ENCODE measurements at places on chromosomes 5 and 9.

- DNase-seq = peak; percentile 87
These were observed 25.0 kb upstream of the HMCN2 start for GRCh38 chr9:130240410-130241197.

DNA sequence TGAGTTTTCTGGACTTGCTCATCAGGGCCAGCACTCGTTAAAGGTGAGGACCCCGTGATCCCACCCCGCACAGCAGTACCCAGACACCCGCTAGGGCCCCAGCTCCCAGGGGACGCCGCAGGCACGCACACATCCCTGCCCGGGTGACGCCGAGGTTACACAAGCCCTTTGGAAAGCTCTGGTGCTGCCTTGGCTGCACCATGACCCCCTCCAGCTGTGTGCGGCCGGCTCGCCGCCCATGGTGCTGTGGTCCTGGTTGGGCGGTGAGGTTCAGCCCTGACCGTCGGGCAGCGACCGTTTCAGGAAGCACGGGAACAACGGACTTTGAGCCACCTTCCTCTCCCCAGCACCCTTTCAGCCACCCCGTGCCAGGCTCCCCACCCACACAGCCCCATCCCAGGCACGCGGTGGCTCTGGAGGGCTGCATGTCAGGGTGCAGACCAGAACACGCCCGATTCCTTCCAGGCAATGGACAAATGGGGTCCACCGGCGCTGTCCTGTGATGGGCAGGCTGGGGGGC is 7.5 kb upstream of the SLC12A7 start:
- DNase-seq = no peak

GRCh38 chr9:133246562-133246961 is 28.4 kb downstream of the ABO start:
- DNase-seq = no peak

GRCh38 chr5:119339965-119340364 is 15.9 kb upstream of the TNFAIP8 start:
- DNase-seq = no peak

DNA sequence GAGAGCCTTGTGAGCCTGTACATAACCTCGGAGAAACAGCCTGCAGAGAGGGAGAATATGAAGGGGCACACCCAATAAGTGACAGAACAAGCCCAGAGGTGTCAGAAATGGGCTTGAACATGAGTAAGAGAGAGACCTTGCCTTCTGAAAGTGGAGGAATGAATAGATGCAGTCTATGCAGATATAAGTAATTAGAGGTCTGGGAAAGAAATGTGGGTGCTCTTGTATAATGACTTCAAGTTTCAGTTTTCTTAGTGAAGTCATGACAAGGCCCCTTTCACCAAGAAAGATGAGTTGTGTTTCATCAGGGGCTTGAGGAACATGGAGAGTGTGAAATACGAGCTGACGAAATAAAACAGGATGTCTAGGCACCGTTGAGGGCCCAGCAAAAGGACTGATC is 15.1 kb downstream of the GRAMD2B start:
- no peak for DNase-seq

GRCh38 chr5:165834891-165835290 is 2329.5 kb downstream of the MAT2B start:
- DNase-seq = no peak

DNA sequence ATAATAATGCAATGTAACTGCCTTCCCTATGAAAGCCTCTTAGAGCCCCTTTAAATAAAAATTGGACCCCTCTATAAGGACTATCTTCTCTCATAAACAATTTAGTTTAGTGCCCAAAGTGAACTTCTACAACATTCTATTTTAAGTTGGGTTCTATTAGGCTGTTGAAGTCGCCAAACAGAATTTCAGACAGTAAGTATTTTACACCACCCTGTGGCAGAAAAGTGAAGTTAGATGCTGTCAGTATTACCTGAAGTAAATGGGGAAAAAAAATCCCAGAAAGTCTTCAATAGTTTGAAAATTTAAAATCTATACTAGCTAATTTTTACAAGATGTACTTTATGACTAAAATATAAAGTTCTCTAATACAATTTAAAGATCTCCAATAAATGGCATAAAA is 29.5 kb downstream of the CAAP1 start:
- DNase-seq = peak; percentile 21

GRCh38 chr9:28272127-28272526 is 698.8 kb upstream of the C9orf72 start:
- no peak for DNase-seq

DNA sequence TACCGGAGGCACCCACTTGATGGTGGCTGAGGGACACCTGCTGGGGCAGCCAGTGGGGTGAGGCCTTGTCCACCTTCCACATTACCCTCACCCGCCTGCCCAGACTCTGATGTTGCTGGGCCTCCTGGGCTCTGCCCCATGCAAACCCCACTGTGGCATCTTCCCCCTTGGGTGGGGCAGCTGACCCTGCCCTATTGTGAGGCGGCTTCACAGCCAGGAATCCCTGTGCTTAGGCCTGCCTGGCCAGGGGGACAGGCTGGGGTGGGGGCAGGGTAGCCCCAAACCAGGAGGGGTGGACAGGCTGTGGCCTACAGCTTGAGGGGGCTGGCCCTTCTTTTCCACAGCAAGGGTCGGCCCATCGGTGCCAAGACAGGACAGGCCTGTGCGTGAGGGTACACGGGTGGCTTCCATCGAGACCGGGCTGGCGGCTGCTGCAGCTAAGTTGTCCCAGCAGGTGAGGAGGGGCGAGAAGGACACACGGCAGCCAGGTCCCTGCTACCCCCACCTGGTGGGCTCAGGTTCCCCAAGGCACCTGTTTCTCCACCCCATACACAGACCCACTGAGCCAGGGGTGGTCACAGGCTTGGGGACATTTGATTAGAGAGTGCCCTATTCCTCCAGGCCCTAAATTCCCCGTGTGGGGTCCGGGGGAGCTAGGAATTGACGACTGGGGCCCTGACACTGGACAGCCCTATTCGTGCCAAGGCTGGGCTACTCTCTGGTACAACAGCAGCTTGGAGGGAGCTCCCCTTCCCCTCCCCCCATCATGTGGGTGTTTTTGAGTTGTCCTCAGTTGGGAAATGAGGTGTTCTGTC is 99.2 kb downstream of the PHF2 start:
- DNase-seq = no peak

DNA sequence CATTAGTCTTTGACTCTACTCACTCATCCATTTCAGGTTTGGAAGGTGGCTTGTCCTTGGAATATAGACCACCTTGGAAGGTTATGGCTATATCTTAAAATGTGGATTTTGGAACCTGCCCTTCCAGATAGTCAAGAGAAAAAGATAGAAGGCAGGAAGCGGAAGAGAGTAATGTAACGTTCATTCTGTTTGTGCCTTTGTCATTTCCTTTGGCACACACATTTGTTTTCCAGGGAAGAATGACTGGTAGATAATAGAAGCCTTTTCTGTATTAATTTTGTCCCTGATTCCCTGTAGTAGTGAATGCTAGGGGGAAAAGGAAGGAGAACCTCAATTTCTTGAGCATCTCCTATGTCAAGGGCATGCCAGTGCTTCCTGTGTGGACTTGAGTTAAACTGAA is 54.7 kb downstream of the PPIC start:
- no peak for DNase-seq

GRCh38 chr9:79664375-79664831 is 92.6 kb downstream of the TLE4 start:
- DNase-seq = no peak

DNA sequence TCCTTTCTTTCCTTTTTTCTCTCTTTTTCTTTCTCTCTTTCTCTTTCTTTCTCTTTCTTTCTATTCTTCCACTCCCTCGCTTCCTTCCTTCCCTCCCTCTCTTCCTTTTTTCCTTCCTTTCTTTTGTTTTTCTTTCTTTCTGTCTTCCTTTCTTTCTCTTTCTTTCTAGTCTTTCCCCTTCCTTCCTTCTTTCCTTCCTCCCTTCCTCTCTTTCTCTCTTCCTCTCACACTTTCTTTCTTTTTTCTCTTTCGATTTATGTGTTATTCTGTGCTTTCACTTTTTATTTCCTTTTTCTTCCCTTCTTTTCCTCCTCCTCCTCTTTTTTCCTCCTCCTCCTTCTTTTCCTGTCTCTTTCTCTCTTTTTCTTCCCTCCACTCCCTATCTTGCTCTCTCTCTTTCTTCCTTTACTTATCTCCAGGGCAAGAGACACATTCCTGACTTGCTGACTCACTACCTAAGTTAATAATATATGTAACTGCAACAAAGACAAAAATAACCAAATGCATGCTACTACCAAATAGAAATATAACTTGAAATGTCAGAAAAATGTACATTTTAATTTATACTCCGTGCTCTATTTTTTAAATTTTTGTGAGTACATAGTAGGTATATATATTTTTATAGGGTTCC is 445.5 kb downstream of the GABRG2 start:
- DNase-seq = no peak

DNA sequence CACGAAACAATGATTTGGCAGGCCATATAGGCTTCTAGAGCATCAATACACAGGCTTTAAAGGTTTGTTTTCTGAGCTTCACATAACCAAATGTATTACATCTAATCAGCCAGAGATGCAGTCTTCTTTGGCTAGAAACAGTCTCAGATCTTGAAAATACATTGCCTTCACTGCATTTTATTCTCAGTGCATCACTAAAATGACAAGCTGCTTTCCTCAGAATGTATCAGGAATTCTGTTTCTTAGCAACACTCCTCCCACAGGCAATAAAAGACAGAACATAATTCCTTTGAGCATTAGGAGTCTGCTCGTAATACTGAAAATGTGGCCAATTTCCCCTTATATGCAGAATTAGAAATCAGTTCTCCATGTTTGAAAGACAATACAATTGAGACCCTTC is 36.9 kb downstream of the FEM1C start:
- DNase-seq = no peak

DNA sequence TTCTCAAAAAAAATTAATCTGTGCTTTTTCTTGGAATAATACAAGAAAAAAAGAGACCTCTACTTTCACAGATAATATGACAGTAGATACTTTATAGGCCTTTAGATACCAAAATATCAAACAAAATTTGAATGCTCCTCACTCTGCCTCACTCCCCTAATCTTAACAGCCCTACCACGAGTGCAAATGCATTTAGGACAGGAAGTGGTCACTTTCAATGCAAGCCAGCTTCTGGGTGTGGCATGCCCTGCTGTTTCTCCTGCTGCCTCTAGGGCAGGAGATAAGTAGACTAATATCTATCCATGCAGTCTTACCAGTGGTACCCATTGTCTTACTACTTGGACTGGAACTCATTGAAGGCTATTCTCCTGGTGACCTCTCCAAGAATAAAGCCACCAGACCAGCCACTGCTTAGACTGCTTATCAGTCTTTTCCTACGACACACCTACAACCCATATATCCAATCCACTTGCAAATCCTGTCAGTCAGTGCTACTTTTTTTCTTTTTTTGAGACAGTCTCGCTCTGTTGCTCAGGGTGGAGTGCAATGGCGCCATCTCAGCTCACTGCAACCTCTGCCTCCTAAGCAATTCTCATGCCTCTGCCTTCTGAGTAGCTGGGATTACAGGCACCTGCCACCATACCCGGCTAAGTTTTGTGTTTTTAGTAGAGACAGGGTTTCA is 23.0 kb downstream of the FRRS1L start:
- peak; percentile 71 for DNase-seq

GRCh38 chr5:137666461-137666850 is 69.4 kb downstream of the KLHL3 start:
- no peak for DNase-seq

DNA sequence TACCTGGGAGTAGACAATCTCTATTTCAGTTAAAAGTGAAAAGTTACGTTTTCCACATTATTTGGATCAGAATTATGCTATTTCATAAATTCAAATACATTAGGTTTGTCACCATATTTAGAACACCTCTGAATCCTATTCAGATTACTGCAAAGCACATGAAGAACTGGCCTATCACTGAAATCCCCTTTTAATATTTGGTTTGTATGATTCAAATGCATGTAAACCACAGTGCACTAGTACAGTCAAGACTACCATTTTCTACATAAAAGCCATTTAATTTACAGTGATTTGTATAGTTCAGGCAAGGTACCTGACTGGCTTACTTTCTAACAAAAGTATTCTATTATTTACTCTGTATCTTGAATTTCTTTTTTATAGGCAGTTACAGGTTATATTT is 212.5 kb downstream of the MEF2C start:
- DNase-seq = no peak

- no peak for DNase-seq
These were observed 22.5 kb upstream of the COMMD10 start for GRCh38 chr5:116062352-116062751.

DNA sequence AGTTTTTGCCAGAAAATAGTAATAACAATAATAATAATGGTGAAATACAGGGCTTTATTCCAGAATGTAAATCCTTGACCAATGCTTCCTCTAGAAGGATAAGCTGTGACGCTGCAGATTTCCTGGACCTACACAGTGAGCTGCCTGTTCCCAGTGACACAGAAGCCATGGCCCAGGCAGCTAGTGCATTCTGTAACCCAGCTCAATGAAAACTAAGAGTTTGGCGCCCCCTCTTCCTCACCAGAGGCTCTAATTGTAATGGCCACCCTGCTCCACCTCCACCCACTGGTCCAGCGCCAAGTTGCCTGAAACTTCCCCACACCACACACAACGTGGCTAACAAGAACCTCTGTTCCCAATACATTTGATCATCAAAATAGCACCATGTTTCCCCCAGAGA is 248.1 kb downstream of the CETN3 start:
- peak; percentile 74 for DNase-seq

- DNase-seq = no peak
These were observed 14.5 kb upstream of the NTNG2 start for GRCh38 chr9:132147331-132147730.

- DNase-seq = peak; percentile 18
These were observed 26.3 kb upstream of the SEMA6A start for GRCh38 chr5:116600876-116601275.

GRCh38 chr9:124260769-124261603 is 3.2 kb downstream of the NEK6 start:
- DNase-seq = peak; percentile 52

DNA sequence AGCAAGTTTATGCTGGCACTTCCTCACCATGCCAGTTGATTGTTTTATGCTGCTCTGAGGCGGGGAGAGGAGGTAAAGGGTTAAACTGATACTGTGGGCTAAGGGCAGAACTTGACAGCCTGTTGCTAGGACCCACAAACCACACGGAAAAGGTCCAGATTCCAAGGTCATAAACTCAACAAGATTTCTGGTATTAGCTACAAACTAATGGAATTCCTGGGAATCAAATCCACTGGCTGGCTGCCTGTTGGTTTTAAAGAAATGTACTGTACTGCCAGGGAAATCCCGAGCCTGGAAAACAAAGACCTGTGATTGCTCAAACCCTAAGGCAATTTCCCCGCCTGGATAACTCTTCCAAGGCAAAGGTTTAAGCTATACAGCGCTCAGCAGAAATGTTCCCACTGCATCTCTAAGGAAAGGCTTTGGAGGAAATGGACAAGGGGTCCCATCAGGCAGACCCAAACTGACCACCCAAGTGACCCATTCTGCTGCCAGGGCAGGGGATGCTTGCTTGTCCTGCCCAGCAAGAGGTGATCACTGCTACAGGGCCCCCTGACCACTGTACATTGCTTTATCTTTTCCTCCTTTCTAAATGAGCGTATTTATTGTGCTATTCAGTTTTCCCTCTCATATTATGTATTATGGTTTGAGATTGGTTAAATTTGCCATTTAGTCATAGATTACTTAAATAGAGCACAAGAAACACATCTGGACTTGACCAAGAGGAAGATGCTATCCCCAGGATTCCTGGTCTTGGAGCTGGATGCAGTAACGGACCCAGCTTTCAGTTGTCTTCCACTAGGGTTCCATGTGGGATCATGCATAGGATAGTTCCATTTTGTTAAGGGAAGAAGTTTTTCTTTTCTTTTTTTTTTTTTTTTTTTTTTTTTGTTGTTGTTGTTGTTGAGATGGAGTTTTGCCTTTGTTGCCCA is 124.3 kb downstream of the SUSD1 start:
- DNase-seq = no peak
